ENCODE measurements at places on chromosomes 7 and 10.

GRCh38 chr7:94512735-94513564, 3.3 kb downstream of the CASD1 start:
- DNase-seq, result no peak

GRCh38 chr7:39415091-39415787, 151.0 kb upstream of the YAE1 start:
- DNase-seq, result no peak

- DNase-seq, result no peak
These were observed 37.5 kb upstream of the AOAH start for GRCh38 chr7:36761835-36762234.

GRCh38 chr7:991729-992656, 9.0 kb downstream of the CYP2W1 start:
- no peak for DNase-seq

- DNase-seq, result no peak
These were observed 667.7 kb downstream of the SUGCT start for GRCh38 chr7:40802497-40802896.

DNA sequence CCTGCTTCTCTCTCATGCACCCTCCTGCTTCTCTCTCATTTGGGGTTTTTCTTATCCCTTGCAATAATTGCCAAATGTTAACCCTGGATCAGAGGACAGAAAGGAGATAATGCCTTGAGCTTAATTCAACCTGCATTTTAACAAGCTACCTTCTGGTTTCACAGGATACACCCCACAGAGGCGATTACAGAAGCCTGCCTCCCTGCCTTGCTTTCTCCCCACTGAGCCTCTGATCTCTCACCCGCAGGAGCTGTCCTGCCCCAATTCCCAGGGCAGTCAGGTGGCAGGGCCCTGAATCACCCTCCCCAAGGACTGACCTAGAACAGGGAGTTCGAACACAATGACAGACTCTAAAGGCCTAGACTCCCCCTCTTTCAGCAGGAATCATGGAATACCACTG, 959.5 kb downstream of the GRID1 start:
- no peak for DNase-seq

GRCh38 chr7:38303866-38304265, 30.4 kb upstream of the TARP start:
- DNase-seq, result no peak

GRCh38 chr10:618229-618989, 71.1 kb downstream of the DIP2C start:
- DNase-seq, result no peak

GRCh38 chr10:87818505-87819288, 671 bp upstream of the ATAD1 start:
- DNase-seq, result no peak

DNA sequence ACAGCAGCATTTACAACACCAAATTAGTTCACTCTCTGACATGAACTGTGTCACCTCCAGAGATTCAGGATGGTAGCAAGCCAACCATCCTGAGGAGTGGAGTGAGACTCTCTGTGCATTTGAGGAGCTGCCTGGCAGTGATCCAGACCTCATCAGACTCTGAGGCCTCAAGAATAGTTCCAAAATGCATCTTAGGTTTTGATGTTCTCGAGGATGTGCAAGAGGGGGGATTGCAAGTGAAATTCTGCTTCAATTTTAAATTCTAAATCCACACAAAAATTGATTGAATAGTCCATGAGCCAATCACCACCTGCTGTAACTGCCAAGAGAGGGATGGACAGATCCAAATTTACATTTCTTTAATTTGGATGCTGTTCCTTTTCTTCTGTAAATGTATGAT, 49.7 kb downstream of the SLK start:
- DNase-seq, result no peak

- DNase-seq, result no peak
These were observed 19.6 kb upstream of the MACC1 start for GRCh38 chr7:20236790-20237189.

- no peak for DNase-seq
These were observed 36.2 kb upstream of the RET start for GRCh38 chr10:43040482-43041256.

DNA sequence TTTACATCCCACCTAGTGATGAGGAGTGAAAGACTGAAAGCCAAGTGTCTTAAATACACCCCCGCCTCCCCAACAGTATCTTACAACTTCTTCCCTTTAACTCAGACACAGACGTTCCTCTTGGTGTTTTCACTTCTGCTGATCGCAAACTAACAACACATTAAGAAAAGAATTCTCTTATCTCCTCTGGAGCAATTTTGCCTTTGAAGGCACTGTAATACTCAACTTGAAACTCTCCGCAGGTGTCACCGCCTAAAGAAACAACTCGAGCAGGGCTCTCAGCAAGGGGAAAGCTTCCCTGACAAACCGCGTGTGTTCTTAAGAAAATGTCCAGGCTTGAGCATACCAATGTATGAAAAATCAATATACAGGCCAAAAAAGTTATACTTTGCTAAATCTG, 452 bp downstream of the SEMA3C start:
- peak; percentile 45 for DNase-seq

GRCh38 chr7:121084748-121085336, 96.3 kb downstream of the CPED1 start:
- no peak for DNase-seq

GRCh38 chr7:5636914-5637313, 144.5 kb downstream of the RNF216 start:
- peak; percentile 19 for DNase-seq

DNA sequence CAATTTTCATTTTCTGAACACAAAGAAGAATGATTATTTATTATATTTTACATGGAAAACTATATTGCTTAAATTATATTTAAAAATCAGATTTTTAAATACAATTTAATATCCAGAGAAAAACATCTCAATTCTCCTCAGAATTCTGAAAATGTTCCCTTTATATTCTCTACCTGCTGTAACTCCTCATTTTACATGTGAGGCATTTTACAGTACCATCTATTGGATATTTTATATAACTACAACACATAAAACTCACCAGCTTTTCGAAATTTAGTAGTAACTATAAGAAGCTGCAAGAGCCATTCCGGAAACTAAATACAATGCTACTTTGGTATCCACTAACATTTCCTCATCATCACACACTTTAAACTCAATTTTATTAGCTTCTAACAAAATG, 264.6 kb downstream of the DGKB start:
- no peak for DNase-seq

GRCh38 chr7:18890134-18890533, 227.3 kb downstream of the TWIST1 start:
- DNase-seq, result no peak

GRCh38 chr7:132979524-132979923, 102.4 kb downstream of the CHCHD3 start:
- DNase-seq, result no peak

GRCh38 chr7:31056775-31057346, 4.8 kb downstream of the ADCYAP1R1 start:
- DNase-seq, result no peak

GRCh38 chr10:69801094-69801433, 642 bp upstream of the COL13A1 start:
- DNase-seq, result peak; percentile 19

- no peak for DNase-seq
These were observed 6.6 kb downstream of the UBE2D1 start for GRCh38 chr10:58341422-58341821.

- no peak for DNase-seq
These were observed 114.2 kb downstream of the PRKAG2 start for GRCh38 chr7:151762583-151763245.

DNA sequence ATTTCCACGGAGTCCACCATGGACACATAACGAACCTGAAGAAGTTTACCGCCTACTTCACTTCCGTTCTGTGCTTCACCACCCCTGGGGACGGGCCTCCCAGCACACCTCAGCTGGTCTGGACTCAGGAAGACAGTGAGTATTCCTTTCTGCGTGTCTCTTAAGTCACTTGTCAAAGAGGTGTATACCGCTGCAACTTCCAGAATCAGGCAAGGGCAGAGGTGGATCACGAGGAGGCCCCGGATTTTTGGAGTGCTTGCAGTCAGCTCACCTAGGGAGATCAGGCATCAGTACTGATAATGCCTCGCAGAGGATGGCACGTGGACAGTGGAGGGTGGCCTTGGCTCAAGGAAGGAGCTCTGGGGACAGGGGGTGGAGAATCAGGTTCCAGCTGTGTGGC, 630.4 kb upstream of the FOXK1 start:
- DNase-seq, result no peak

- DNase-seq, result no peak
These were observed 41.4 kb upstream of the BET1 start for GRCh38 chr7:94045581-94045980.

DNA sequence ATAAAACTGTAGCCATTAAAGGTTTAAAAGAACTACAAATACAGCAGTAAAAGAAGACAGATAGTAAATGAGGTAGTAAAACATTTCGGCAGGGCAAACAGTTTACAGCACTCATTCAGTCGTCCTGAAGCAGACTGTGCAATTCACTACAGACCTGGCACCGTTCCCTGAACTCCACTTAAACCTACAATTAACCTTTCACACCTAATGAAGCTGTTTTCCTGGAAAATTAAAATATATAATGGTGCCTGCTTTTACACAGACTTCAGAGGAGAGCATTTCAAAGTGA, 335.3 kb downstream of the GFRA1 start:
- DNase-seq, result no peak

DNA sequence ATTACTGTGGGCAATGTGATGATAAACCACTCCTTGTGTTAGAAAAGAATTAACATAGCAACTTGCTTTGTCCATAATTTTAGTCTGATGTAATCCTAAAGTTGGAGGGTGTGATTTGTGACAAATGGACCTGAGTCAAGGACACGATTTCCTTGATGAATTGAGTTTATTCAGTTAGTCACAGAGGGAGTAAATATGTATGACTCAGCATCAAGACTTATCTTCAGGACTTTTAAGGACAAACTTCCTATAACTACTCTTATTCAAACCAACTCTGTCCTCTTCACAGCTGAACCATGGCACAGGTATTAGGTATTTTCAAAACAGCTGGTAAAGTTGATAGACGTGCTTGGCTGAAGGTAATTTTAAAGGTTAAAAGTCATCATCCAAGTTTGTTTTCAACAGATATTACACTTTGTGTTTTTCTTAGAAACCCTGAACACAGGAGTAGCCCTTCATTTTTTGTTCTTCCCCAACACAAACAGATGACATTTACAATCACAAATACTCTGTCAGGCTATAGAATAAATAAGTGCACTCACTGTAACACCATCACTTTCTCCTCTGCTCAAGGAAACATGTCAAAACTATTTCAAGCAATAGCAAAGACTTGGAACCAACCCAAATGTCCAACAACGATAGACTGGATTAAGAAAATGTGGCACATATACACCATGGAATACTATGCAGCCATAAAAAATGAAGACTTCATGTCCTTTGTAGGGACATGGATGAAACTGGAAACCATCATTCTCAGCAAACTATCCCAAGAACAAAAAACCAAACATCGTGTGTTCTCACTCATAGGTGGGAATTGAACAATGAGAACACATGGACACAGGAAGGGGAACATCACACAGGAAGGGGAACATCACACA, 54.5 kb downstream of the COA1 start:
- DNase-seq, result peak; percentile 63

DNA sequence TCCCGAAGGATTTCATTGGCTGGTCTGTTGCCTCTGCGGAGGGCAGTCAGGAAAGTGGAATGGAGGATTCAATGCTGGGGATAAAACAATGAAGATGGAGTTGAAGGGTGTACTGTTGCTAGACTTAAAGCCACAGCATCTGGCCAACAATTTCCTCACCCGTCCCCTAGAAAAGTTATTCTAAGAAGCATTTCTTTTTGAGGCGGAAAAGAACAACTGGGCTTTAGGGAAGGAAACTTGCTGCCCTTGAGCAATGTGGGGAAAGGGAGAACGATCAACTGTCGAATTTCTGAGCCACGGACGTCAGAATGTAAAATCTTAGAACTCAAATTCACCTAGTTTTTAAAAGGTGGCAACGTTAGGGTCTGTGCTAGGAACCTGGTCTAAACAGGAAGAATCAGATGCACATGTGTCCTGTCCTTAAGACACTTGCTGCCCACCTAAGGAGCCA, 664 bp downstream of the FMC1 start:
- no peak for DNase-seq

DNA sequence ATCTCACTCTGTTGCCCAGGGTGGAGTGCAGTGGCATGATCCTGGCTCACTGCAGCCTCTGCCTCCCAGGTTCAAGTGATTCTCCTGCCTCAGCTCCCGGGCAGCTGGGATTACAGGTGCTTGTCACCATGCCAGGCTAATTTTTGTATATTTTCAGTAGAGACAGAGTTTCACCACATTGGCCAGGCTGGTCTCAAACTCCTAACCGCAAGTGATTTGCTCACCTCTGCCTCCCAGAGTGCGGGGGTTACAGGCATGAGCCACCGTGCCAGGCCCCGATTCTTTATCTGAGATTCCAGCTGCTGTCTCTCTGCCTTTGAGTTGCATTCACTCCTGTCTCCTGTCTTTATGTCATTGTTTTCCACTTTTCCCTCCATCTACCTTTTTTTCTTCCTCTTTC, 168.7 kb downstream of the TMEM178B start:
- DNase-seq, result no peak

- no peak for DNase-seq
These were observed 172.5 kb upstream of the SVIL start for GRCh38 chr10:29807163-29807806.

- DNase-seq, result no peak
These were observed 3.0 kb downstream of the GCC1 start for GRCh38 chr7:127582361-127582760.

- no peak for DNase-seq
These were observed 355.1 kb downstream of the AUTS2 start for GRCh38 chr7:69953136-69954067.

DNA sequence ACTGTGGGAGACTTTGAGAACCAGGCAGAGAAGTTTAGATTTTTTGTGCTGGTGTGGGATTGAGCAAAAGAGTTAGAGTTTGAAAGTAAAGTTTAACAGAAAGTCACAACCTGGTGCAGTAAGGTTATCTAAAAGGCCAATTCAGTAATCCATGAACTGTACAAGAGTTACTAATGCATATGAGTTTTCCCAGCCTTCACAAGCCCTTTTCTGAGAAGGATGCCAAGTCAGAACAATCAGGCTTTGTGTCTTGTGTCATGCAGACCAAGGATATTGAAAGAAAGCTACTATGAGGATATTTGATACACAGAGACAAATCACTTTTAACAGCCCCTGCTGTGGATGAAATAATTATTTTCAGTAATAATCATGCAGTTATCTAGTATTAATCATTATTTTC, 68.8 kb upstream of the MYO3A start:
- no peak for DNase-seq

Measured in erythroblast (primary cell).